ENCODE measurements at places on chromosomes 5 and 9.

DNA sequence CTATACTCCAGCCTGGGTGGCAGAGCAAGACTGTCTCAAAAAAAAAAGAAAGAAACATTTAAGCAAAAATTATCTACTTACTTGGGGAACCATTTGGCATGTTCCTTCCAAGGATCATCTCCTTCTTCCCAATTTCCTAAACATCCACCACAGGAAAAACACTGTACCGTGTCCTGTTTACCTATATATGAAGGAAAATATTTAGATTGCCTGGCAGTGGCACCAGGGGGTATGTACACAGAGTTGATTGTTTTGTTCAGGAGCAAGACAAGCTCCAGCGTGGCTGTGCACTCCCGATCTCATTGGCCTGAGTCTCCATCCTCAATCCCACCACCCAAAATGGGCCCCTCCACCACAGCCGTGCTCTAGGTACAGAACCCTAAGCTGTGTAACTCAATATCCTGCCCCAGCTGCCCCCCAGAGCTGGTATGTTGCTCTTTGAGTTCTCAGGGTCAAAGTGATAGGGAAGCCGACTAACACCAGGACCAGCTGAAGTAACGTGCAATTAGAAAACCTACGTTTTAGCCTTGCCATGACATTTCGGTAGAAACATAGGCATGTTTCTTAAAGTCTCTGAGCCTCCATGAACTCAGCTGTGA lies 13.8 kb downstream of the NAIP start:
- no peak for DNase-seq

DNA sequence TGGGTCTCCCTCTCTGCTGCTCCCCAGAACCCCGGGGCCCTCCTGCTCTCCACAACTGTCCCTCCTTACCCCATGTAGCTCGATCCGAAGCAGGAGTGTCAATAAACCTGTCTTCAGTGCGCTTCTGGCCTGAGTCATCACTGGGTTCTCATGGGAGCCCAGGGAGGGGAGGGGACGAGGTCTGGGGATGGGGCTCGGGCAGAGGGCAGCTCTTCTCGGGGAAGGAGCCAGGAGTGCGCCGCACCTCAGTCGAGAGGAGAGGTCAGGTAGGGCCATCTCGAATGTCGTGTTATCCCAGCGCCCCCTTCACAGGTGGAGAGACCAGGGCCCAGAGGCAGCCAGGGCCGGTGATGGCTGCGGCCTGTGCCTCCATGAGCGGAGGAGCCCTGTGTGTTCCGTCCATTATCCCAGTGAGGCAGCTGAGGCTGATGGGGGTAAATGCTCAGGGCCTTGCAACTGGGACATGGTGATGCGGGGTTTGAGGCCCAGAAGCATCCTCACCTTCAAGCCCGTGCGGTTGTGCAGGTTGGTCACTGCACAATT lies 52.1 kb downstream of the LRSAM1 start:
- no peak for DNase-seq

GRCh38 chr5:78108564-78108963 lies 185.9 kb downstream of the AP3B1 start:
- no peak for DNase-seq

DNA sequence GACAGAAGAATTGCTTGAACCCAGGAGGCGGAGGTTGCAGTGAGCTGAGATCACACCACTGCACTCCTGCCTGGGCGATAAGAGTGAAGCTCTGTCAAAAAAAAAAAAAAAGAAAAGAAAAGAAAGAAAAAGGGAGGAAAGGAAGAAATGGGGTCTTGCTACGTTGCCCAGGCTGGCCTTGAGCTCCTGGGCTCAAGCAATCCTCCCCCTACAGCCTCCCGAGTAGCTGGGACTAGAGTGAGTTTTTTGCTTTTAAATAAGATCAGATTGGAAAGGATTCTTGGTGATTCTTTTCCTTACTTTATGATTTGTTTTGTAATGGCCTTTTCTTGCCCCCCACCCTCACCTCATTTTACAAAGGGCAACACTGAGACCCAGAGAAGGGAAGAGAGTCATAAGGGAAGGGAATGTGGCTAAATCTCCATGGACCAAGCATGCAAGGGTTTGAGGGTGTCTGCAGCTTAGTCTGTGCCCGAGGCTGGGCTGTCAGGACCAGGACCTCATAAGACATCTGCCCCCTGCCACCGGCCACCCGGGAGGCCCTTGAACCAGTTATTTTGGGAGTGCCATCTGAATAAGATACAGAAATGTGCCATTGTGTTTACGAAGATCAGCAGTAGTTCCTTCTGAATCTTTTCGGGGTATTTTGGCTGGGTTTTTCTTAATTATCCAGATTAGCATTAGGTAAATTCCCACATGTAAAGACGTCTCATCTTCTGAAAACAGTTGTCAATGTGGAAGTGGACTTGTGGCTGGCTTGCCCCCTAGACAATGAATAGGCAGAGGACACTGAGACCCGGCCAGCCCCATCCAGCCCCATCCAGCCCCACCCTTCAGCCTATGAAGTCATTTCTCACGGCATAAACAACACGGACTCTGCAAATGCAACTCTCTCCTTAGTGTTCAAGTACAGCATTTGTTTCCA lies 44.5 kb upstream of the GRHPR start:
- no peak for DNase-seq

DNA sequence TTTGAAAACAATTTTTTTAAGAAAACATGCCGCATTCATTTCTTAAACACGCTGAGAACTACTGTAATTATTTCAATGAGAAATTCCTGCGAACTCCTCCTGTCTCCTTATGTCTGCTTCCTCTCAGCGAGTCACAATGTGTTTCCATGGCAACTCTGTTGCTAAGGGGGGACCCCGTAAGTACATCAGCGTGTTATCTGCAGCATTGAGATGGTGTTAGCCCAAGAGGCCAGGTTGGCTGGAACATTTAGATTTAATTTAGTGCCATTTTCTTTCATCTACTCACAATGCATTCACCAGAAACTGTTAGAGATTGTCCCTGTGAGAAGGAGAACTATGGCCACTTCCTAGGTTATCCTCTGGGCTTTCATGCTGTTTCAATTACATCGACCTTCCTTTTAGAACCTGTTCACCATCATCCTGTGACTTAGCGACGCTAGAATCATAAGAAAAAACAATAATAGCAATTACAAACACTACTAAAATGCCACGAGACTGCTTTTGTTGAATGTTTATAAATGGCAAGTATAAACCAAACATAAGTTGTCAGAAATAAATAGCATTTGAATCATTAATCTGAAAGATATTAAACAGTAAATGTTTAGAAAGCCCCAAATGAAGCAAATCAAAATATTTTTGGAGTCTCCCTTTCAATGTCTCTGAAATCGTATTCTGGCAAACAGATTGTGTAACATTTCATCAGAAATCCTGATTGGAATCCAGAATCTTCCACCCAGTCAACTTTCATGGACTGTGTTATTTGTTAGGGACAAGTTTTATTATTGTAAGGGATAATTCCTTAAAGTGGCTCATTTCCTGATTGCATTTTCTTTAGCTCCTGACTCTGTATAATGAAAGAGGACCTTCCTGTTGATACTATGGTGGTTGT lies 39.7 kb upstream of the SHC3 start:
- no peak for DNase-seq
